ENCODE measurements at places on chromosomes 1 and 21.

DNA sequence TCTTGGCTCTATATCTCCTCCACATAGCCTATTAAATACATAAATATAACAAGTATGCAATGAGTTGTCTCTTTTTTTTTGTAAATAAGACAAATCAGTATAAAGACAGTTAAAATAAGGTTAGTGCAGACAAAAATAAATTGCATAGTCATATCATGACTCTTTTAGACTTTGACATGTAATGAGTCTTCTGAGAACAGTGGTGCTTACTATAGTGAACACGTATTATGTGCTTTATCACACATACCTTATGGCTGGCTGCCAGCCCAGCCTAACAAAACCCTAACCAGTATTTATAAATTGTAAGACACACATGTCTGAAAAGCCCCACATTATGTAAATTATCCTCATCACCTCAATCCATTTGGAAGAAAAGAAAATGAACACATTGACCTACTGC, 29.1 kb upstream of the F13B start:
- DNase-seq: no peak

- no peak for DNase-seq
These were observed 251.7 kb upstream of the ADGRL2 start for GRCh38 chr1:81548918-81549587.

GRCh38 chr1:161071886-161072371, 2.2 kb upstream of the ARHGAP30 start:
- DNase-seq: peak; percentile 23

GRCh38 chr1:155080312-155081228, 1.9 kb downstream of the EFNA3 start:
- DNase-seq: no peak

- no peak for DNase-seq
These were observed 2.6 kb downstream of the HDGF start for GRCh38 chr1:156748670-156749418.
